ENCODE measurements at places on chromosomes 16 and 17. TPM values are rescaled to one million over a fixed set of nuclear protein-coding genes. Genes with fewer than 3 reads are reported as not detected.
A peak's percentile ranks its signal among the peaks of the same experiment; 100 is the strongest.

SULT1A1 gene
- 1.7 TPM for total RNA-seq

- DNase-seq = no peak
Observed at GRCh38 chr17:40350689-40351358, 13.7 kb downstream of the GJD3 start.

EVI2B gene
- total RNA-seq = 10.6 TPM

GRCh38 chr17:67652433-67652832 is 65.3 kb upstream of the NOL11 start:
- no peak for DNase-seq

- DNase-seq = peak; percentile 64
Observed at GRCh38 chr16:81457326-81458133, 12.9 kb downstream of the CMIP start.

ACAP1 gene
- 5.3 TPM for total RNA-seq

- no peak for DNase-seq
Observed at GRCh38 chr17:36576793-36577192, 14.9 kb upstream of the DHRS11 start.

DNA sequence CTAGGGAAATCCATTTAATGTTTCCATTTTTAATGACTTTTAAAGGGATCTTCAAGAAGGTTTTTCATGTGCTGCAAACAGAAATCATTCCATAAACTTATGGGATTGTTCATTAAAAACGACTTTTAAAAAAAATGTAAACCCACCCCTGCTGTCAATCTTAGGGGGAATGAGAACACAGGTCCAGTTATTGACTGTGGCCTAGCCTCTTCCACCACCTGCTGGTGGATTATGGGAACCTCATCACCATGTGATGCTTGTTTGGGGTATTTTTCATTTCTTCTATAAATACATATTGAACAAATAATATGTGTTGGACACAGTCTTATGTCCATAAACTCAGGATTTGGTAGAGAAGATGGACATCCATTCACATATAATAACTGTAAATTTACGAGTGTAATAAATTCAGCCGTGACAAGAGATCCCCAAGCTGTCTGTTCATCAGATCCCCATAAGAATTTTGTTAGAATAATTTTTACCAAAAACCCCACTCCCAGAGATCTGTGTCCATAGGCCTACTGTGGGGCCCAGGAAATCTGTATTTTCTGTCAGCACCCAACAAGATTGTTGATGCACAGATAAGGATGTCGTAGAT is 42.0 kb upstream of the TMC5 start:
- peak; percentile 52 for DNase-seq

DNA sequence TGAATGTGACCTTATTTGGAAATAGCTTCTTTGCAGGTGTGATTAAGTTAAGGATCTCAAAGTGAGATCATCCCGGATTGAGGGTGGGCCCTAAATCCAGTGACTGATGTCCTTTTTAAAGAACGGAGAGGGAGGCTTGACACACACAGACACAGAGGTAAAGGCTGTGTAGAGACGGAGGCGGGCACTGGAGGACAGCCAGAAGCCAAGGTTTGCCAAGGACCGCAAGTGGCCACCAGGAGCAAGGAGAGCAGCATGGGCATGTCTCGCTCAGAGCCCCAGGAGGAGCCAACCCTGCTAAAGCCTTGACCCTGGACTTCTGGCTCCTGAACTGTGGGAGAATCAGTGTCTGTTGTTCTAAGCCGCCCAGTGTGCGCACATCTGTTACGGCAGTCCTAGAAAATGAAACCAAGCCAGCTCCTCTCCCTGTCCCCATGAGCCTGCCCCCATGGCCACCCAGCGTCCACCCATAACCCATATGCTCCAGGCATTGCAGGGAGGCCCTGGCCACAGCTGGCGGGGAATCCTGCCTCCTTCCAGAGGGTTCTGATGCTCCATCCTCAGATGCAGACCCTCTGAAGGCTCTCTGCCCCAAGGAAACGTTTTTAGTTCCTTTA is 15.2 kb downstream of the CNGB1 start:
- no peak for DNase-seq

TMEM238L gene
- not detected for total RNA-seq

DNA sequence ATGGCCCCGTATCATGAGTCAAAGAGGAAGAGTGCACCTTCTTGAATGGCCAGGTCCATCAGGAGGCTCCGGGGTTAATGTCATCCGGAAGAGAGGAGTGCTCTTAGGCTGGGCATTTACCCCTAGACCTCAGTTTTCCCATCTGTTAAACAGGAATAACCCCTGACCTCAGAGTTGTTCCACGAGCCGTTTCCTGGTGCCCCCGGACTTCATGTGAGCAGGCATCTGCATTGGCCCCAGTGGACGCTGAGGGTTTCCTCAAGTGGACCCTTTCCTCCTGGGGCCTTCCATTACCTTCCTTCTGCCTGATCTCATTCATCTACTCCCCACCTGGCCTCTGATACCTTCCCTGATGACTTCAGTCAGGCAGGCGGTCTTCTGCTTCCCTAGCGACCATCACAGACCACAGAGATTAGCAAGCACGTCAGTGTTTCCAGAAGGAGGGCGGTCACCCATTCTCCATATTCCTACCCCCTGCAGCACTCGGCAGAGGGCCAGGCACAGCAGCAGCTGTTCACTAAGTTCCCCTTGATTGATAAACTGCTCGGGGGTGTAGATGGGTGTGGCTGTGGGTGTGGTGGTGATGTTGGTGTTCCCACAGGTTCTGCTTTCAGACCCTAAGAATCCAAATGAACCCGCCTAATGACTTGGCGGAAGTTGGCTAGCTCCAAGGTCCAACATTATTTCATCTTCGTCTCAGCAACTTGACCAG is 346.6 kb upstream of the TNRC6C start:
- no peak for DNase-seq

DNA sequence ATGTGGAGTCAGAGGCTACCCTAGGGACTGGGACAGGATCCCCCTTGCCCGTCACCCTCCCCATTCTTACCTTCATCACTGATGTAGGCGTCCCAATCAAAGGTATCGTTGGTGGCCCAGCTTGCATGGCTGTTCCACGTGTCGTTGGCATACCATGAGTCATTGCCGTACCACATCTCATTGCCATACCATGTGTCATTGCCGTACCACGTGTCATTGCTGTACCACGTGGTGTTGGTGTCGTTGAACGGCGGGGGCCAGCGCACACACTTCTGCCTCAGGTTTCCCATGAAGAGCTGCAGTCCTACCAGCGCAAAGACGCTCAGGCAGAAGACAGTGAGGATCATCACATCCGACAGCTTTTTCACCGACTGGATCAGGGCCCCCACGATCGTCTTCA is 4.8 kb downstream of the SCN4A start:
- DNase-seq = no peak

- no peak for DNase-seq
Observed at GRCh38 chr17:75548813-75549212, 23.3 kb downstream of the LLGL2 start.

ZNF598 gene
- total RNA-seq = 4.8 TPM

DNA sequence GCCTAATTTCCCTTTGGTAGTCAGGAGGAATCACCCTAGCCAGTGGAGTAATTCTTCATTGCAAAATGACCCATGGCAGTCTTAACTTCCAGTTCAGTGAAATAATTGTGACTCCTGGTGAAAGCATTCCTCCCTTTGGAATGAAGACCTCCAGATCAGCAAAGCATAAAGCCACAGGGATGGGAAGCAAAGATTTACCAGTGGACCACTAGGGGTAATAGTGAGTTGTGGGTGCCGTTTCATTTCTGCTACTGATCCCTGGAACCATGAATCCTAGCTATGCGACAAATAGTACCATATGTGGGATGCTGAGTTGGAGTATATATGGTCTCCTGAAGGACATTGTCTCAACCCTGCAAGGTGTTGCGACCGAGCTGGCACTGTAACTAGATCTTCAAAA is 13.7 kb downstream of the DYNLL2 start:
- DNase-seq = no peak

ADAM11 gene
- total RNA-seq = 1.4 TPM

DNA sequence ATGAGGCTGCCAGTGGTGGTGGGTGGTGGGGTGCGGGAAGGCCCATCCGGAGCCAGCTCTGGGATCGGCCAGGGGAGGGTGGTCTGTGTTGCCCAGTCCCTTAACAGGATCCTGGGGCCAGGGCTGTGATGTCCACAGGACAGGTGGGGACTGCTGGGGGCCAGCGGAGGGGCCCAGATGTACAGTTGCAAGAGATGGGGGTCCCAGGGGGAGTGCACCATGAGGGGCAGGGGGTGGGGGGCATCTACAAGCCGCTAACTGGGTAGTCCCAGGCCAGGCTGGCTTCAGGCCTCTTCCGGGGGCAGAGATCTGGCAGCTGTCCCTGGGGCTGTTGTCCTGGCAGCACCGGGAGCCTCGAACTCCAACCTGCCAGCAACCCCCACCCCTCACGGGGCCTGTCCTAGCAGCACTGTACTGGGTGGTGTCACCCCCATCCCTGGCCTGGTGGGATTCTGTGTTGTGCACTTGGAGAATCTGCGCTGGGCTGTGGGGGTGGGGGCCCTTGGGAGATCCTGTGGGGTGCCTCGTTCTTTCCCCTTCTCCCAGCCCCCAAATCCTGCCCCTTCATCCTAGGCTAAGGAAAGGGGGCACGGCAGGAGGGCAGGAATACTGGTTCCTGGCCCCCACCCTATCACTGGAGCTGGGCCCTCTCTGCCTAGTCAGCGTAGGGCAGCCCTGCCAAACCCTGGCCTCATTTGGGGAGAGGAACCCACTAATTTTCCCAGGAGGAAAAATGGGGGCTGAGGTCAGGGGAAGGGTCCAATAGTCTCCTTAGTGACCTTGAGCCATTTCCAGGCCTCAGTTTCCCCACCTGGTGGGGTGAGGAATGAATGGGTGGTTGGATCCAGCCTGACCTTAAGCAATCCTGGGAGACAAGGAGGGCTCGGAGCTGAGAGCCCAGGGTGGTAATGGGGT is 1.4 kb downstream of the MTSS2 start:
- no peak for DNase-seq

NLE1 gene
- 17.6 TPM for total RNA-seq

PYDC1 gene
- not detected for total RNA-seq

CCL17 gene
- not detected for total RNA-seq

- DNase-seq = no peak
Observed at GRCh38 chr17:39643271-39643670, 6.3 kb downstream of the STARD3 start.

MAP2K6 gene
- 7.9 TPM for total RNA-seq

GLP2R gene
- 3.9 TPM for total RNA-seq

VPS4A gene
- 44.5 TPM for total RNA-seq

- DNase-seq = no peak
Observed at GRCh38 chr16:87836346-87836843, 32.9 kb downstream of the SLC7A5 start.

KCNH4 gene
- not detected for total RNA-seq

HES7 gene
- not detected for total RNA-seq

GRCh38 chr16:66740533-66740932 is 10.9 kb downstream of the DYNC1LI2 start:
- DNase-seq = peak; percentile 18

ZNF469 gene
- 5.3 TPM for total RNA-seq

GRCh38 chr17:31561469-31562375 is 170.2 kb downstream of the RAB11FIP4 start:
- peak; percentile 75 for DNase-seq

KRT12 gene
- 4.6 TPM for total RNA-seq

GRCh38 chr17:31579265-31579664 is 187.8 kb downstream of the RAB11FIP4 start:
- peak; percentile 38 for DNase-seq

KRT32 gene
- 1.2 TPM for total RNA-seq

DNA sequence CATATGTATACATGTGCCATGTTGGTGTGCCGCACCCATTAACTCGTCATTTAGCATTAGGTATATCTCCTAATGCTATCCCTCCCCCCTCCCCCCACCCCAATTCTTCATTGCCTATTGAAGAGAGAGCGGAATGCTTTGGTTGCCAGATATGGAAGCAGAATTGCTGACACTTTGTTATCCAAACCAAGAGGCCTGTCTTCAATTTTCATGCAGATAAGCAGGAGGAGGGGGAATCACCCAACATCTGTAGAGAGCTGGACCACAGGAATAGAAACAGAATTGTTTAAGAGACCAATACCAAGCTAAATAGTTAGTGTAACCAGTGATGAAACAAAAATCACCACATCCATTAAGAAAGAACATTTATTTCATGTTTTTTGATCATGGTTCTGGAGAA is 7.1 kb downstream of the ASPA start:
- no peak for DNase-seq

DNA sequence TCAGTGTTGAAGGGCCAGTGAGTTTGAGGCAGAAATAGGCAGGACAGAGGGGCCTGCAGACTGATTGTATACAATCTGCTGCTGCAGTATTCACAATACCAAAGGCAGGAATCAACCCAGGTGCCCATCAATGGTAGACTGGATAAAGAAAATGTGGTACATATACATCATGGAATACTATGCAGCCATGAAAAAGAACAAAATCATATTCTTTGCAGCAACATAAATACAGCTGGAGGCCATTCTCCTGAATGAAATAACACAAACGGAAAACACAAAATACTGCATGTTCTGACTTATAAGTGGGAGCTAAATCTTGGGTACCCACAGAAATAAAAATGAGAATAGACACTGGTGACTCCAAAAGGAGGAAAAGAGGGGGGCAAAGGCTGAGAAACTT is 485.1 kb downstream of the XYLT1 start:
- DNase-seq = no peak

DNA sequence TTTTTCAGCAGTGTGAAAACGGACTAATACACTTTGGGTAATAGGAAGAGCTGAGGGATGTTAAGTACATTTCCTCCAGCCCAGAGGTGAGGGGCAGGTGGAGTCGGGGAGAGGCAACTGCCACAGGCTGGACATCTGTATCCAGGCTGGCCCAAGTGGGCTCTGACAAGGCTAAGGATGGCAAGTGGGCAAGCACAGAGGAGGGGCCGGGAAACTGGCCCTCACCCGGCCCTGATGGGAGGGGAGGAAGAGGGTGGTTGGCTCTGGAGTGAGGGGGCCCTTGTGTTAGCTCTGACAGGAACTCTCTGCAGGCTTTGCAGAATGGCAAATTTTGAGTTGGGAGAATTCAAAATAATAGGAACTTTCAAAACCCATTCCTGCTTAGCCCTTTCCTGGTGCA is 251.0 kb upstream of the TNRC6C start:
- no peak for DNase-seq

DNA sequence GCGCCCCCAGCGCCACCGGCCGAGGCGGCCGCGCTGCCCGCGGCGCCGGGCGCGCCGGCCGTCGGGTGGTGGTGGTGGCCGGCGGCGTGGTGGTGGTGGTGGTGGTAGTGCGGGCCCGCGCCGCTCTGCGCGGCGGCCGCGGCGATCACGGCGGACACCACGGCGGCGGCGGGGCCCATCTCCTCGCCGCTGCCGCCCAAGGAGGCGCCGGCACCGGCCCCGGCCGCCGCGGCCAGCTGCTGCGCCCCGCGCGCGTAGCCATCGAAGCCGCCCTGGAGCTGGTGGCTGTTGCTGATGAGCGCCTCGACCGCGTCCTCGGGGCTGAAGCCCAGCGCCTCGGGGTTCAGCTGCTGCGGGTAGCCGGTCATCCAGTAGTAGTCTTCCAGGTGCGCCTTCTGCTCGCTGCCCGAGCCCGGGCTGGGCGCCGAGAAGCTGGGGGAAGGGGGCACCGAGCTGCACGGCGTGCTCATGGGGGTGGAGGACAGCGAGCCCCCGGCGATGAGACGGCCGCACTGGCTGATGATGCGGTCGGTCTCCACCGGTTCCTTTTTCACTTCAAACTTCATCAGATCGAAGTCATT is 1.2 kb downstream of the MAF start:
- no peak for DNase-seq

- DNase-seq = no peak
Observed at GRCh38 chr16:57111420-57111819, 19.0 kb downstream of the CPNE2 start.

GRCh38 chr17:45844695-45845375 is at the start of gene SPPL2C:
TSS of gene SPPL2C (plus strand) at chr17:45844881. CDS start at chr17:45844907, 26 bp downstream.
- no peak for DNase-seq

CEP295NL gene
- total RNA-seq = 3.9 TPM
